ENCODE measurements at places on chromosomes 5 and 9.

DNA sequence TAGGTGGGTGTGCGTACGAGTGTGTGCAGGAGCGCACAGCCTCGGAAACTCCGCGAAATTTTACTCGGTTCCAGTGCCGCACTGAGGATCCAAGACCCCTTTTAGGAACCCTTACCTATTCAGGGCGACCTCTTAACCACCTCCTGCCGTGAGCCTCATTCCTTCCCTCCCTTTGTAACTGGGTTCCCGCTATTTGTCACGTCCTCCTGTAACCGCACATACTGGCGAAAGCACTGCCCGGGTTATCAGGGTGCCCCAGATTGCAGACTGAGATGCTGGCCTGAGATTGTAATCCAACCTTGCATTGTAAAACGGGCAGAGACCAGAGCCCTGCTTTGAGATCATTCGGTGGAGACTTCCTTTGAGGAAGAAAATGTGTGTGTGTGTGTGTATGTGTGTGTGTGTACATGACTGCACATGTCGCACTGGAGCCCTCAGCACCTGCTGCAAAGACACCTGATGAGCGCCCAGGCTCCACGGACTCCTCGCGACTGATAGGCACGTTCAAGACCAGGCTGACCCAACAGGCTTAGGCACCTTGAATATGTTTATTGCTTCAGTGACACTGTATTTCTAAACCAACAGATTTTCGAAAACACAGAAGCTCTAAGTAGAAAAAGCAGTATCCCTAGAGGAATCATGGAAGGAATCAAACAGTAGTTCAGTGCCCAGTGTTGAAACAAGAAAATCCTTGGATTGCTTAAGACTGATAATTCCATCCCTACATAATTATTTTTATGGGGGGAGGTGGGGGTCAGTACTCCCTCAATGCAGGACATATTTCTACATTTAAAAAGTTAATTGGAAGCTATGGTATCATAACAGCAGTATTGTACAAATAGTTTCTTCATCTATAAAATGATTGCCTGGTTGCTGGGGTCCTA is 86.5 kb upstream of the TNFAIP8 start:
- peak; percentile 57 for DNase-seq

- no peak for DNase-seq
These were observed 25.0 kb downstream of the LMNB1 start for GRCh38 chr5:126801992-126802294.

DNA sequence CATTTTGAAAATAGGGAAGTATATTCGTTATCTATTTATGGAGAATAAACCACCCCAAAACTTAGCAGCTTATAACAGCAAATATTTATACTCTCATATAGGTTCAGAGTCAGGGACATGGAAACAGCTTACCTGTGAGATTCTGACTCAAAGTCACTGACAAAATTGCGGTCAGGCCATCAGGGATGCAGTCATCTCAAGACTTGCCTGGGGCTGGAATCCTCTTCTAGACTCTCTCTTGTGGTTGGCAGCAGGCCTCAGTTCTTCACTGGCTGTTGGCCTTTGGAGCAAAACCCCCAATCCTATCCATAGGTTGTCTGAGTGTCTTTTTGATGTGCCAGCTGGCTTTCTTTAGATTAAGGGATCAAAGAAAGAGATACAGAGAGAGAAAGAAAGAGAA is 275.6 kb downstream of the SEC61B start:
- DNase-seq = no peak

GRCh38 chr5:1808439-1808838 is 7.2 kb downstream of the NDUFS6 start:
- DNase-seq = no peak

DNA sequence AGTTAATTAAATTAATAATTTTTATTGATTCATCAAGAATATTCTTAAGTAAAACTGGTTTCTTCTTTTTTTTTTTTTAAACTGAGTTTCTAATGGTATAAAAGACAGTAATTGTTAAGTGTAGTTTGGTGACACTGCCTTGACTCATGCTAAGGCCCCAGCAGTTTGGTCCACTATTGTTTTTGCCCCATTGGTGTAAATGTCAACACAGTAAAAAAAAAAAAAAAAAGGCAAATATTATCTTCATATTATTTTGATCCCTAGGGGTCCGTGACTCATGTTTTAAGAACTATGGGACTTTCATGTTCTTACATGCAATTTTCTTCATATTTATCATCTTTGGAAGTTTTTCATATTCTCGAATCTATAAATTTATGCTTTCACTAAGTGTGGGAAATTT is 29.2 kb upstream of the JAK2 start:
- DNase-seq = no peak

- DNase-seq = no peak
These were observed 60.9 kb downstream of the ROPN1L start for GRCh38 chr5:10502578-10502977.

DNA sequence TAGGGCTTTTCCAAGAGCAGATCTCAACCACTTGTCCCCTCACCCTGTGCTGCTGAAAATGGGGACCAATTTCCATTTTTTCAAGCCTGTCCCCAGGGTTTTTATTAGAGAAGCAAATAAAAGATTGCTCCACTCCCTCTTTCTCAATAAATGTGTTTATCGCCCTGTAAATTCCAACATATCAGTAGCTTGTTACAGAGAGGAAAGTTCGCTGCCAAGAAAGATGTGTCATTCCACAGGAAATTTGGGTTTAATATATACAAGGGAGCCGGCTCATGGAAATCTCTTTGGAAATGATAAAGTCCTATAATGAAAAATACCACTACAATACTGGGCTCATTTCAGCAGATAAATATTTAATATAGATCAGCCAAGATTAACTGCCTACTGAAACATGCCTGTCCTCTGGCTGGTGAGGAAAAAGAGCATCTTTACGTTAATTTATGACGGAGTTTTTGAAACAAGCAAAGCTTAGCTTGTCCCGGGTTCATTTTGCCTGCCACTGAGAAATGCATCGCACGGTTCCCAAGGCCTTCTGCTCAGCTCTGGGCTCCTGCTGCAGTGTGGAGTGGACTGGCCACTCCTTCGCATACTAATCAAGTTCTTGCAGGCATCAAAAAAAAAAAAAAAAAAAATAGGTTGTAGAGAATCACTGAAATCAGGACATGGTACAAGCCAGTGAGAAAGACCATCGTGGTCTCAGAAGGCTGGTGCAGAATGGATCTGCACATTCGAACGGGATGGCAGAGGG is 84.5 kb downstream of the BRINP1 start:
- DNase-seq = no peak

DNA sequence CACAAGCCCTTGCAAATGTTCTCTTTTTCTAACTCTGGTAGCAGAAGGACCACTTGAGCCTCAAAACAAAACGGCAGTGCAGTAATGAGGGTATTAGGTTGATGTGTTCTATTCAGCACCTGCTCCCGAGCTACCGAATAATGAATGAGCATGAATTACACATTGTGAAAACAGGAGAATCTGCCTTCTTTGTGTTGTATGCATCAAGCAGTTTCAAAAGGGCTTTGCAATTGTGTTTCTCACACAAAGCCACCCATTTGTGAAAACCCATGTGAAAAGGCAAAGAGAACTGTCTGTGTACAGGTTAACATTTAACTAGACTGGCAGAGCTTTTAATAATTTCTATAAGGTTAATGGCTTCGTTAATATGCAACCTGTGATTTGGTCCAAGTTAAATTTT is 97.8 kb downstream of the STK32A start:
- no peak for DNase-seq

GRCh38 chr5:126189862-126190261 is 233.3 kb upstream of the GRAMD2B start:
- DNase-seq = no peak

GRCh38 chr9:81079055-81079454 is 610.3 kb downstream of the TLE1 start:
- no peak for DNase-seq

GRCh38 chr9:90580576-90580975 is 62.0 kb downstream of the DIRAS2 start:
- DNase-seq = no peak

DNA sequence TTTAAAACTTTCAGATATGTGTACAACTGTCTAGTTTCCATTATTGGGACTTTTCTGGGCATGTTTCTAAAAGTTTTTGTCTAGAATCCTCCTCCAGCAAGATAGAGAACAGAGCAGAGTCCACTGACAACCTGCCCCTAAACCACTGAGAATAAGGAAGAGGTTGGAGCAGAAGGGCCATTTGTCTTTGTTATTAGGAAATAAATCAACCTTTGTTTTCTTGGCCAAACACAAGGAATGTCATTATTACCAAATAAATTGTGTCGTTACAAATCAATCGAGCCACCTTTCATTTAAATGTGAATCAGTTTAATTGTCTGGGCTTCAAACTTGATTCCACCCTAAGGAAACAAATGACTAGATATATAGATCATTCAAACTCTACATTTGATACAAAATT is 81.4 kb downstream of the GAS1 start:
- no peak for DNase-seq

DNA sequence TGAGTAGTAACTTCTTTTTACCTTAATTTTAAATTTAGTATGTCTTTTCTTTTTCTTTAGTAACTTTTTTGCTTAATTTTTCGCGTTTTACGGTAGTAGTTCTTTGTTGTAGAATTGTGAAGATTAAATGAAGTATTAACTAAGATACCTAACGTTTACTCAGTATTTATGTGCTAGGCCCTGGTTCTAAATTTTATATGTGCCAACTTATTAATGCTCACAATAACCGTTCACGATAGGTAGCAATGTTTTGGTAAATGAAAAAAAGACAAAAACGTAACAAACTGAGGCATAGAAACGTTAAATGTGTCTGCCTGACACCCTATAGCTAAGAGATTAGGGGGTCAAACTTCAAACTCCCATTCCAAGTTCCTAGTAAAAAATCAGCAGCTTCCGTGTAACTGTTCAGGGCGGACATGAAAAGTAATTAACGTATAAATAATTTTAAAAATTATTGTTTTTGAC is 1.2 kb downstream of the MRPS30 start:
- DNase-seq = no peak

GRCh38 chr9:136765041-136765440 is 723 bp upstream of the LCN15 start:
- DNase-seq = no peak

DNA sequence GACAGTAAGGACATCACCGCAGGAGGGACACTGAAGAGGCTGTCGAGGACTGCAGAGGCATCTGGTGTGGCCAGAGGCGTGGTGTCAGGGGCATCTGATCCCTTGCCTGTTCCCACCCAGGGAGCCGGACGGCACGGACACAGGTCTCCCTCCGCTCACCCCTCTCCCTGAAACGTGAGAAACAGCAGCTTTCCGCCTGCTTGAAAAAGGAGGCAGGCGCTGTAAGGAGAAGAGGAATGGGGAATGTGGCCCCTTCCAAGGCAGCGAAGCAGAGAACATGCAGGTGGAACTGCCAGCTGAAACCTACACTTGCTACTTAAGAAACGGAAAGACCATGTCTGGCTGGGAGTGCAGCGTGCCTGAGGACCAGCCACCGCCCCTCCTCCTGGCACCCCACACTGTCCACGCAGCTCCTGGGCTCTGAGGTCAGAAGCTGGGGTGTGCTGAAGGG is 176.2 kb downstream of the GAPVD1 start:
- DNase-seq = peak; percentile 49

DNA sequence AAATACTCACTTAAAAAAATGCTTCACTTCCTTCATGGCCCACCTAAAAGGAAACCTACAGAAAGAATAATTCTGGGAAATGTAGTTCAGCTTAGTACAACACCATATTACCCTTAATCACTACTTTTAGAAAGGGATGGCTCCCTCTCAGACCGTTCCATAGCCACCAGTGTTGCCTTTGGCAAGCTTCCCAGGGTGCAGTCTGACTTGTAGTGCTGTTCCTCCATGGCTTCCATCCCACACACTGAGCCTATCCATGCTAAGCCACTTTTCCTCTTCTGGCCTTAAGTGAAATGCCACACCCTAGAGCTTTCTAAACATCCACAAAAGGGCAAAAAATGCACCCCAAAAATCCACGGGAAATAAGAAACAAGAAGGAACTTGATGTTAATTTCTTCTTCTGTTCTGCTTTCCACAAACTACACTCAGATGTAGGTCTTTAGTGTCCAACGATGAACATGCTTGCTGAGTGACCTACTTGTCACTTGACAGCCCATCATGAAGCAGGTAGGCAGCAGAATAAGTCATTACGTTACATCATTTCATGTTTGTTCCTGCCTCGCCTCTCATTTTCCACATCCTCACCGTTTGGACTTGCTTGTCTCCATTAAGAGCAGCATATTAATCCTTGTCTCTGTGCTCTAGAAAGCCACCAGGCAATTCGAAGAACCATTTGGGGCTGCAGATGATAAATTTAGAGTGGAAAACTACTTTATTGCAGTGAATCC is 391.1 kb upstream of the GRAMD2B start:
- DNase-seq = no peak

DNA sequence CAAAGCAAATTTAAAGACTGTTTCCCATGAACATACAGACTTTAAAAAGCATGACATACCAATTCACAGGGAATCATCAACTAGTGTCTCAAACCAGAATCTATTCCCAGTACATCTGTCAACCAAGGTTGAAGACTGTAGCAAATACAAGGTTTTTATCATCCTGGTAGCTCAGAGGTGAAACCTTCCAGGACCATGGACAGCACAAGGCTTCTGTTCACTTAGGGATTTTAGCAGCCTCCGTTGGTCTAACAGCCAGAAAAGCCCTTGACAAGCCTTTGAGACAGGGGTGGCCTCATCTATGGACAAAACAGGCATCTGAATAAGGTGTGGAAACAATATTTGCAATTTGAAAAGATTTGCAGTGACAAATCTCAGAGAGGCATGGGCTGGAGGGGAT is 119.0 kb downstream of the TRIM32 start:
- no peak for DNase-seq

GRCh38 chr5:126561908-126562307 is 33.1 kb downstream of the ALDH7A1 start:
- DNase-seq = no peak

DNA sequence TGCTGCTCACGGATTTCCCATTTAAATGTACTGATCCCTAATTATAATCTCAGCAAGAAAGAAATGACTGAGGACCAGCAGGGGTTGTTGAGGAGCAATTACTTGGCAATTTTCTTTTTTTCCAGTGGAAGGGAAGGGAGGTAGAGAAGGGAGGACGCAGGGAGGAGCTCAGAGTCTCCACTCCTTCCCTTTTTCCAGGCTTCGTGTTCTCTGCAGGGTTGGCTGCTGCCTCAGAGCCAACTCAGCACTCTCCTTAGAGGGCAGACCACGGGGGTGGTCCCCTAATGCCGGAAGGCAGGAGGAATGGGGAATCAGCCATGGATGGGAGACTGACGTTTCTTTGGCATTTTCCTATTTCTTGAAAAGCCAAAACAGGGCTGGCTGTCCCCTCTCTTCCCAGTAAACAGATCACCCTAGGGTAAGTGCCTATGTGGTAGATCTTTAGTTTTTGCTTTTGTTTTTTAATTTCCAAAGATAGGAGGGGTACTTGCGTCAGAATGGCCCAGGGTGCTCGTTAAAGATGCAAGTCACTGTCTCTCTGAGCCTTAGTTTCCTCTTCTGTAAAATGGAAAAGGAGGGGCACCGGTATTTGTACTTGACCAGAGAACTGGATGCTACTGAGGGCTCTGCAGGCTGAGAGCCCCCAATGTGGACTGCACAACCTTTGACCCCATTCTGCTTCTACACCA is 39.6 kb upstream of the LCP2 start:
- DNase-seq = no peak

All from pancreas (tissue), 10 donors.